NCI-H1048 (cell line): ENCODE measurements at places on chromosomes 7 and 10.

- no peak for DNase-seq
These were observed 6.1 kb downstream of the CYP26A1 start for GRCh38 chr10:93079663-93080349.

DNA sequence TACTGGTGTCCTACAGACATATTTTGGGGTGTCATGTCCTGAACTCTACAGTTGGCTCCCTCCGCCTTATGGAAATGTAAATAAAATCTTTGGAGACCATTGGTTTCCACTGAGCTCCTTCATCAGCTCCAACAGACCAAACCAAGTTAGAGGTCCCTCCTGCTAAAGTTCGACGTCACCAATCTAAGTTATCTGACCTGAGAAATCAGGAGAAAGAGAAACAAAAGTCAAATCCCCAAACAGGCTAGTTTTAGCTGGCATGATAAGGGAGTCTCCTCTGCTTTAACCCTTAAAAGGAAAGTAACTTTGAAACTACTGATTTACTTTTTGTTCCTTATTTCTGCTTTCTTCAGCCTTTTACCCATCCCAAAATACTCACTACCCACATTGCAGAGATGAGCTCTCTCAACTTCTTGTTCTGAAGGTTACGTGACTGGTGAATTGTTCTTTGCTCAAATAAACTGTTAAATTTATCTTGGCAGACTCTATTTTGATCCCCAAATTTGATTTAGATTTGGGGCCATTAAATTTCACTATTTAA, 39.9 kb downstream of the AVL9 start:
- no peak for DNase-seq

GRCh38 chr7:34075523-34076370, 170.4 kb downstream of the BMPER start:
- DNase-seq, result no peak

DNA sequence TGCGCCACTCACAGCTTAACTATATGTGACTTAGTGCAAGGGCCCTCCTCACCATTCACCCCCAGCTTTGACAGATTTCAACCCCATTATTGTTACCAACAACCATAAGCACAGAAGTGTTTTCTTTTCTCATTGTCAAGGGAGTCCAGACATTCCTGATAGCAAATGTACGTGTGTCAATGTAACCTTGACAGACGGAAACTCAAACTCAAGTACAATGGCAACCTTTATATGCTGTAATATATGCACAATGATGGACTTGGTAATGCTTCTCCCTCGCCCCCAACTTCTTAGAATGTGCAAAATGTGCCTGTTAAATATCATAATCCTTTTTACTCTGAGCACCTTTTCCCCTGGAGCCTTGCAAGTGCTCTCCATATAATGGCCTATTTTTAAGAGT, 34.7 kb downstream of the CYCS start:
- DNase-seq, result no peak

GRCh38 chr7:48067475-48067874, 21.6 kb upstream of the UPP1 start:
- DNase-seq, result no peak

GRCh38 chr7:47337531-47337930, 244.4 kb downstream of the TNS3 start:
- no peak for DNase-seq

DNA sequence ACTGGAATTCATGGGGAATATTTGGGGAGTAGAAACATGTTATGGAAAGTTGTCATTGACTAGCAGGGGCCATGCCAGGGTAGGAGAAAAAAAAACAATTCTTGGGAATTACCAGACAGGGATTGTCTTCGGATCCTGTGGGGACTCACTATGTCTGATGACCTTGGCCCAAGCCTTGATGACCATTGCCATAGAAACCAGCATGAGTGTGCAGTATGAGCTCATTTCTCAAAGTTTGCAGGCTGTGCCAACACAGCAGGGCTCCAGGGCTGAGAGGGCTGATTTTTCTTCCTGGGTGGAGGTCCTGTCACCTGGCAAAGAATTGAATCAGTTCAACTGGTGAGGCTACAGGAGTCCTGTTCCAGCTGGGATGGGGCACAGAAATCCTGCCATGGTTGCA, 198.3 kb downstream of the ADRA2A start:
- DNase-seq, result no peak

DNA sequence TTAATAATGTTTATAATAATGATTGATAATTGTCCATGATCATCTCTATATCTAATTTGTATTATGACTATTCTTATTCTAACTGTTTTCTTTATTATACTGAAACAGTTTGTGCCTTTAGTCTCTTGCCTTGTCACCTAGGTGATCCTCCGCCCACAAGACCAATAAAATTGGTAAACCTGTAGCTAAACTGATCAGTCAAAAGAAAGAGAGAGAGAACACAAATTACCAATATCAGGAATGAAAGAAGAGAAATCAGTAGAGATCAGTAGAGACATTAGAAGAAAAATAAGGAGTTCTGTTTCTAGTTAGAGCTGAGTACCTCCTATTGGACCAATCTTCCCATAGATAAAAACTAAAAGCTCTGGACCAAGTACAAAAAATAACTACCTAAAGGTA, 6.1 kb upstream of the COA1 start:
- no peak for DNase-seq

- DNase-seq, result no peak
These were observed 270.3 kb downstream of the BBS9 start for GRCh38 chr7:33399528-33400213.

DNA sequence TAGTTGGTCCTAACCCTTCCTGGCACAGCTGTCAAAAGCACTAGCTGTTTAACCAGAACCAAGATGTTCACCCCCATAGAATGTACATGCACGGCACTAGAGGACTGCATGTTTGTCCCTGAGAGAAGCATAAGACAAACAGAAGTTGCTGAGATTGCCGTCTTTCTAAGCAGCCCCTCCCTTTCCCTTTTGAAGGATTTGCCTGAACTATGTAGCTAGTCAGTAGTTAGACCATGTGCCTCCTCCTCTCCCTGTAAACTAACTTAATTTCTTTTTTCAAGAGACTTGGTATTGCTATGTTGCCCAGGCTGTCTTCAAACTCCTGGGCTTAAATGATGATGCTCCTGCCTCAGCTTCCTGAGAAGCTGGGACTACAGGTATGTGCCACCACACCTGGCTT, 40.7 kb downstream of the TBC1D12 start:
- no peak for DNase-seq

- DNase-seq, result no peak
These were observed 11.0 kb downstream of the TBATA start for GRCh38 chr10:70773965-70774809.

- DNase-seq, result no peak
These were observed 49.6 kb downstream of the ANKIB1 start for GRCh38 chr7:92295391-92295790.

- no peak for DNase-seq
These were observed 323.0 kb downstream of the GALNT17 start for GRCh38 chr7:71454981-71455380.

DNA sequence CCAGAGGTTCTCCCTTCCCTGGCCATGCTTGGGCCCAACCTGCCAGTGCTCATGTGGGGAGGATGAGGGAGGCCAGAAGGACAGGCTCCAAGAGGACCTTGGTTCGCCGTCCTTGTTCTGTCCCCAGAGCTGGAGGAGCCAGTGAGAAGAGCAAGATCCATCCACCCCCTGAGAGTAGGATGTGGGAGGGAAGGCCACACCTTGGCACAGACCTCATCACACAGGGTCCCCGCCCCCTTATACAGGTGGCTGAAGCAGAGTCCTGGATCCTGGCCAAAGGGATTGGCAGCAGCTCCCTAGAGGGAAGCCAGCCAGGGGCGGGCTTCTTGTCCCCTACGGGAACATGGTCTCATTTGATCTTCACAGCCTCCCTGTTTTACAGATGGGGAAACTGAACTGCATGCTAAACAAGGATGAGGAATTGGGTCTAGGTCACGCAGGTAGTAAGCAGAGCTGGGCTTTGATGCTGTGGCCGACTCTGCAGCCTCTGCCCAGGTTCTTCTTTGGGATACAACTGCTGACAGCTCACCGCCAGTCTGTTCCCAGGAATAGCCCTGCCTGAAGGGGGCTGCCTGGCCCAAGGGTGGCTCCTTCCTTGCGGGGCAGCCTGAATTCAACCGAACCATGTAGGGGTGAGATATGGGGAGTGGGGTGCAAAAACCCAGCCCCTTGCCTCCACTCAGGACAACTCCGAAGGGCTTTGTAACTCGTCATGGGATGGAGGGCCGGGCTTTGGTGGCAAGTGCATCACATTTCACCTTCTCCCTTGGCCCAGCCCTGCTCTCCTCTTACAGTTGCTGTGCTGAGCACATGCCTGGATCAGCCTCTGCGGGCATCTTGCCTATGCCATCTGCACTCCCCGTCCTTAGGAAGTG, 62.2 kb upstream of the KDM7A start:
- no peak for DNase-seq

GRCh38 chr10:3895045-3895631, 110.1 kb upstream of the KLF6 start:
- DNase-seq, result no peak

GRCh38 chr10:2401459-2401858, 664.1 kb upstream of the ADARB2 start:
- DNase-seq, result no peak

- no peak for DNase-seq
These were observed 29.0 kb upstream of the PRSS1 start for GRCh38 chr7:142720172-142720773.

DNA sequence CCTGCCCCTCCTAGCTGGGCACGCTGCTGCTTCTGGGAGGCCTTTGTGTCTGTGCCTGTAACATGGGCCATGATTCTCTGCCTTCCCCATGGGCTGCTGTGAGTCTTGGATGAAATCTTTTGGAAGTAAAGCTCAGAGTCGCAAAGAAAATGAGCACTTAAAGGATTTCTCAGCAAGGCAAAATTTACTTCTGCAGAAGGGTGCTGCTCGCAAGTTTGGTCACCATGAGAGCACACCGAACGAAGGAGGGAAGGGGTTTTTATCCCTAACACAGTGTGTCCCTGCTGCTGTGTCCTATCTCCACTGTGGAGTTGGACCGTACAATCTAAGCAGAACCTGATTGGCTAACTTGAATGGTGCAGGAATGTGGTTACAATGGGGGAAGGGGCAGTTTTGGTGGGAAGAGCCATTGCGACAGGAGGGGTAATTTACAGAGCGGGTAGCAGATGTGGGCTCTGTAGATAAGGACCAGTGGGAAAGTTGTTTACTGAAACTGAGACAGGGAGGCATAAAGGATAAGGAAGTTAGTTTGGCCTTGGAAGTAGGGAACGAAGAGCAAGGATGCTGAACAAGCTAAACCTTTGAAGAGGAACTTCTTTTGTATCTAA, 57.5 kb downstream of the FANK1 start:
- DNase-seq, result no peak

GRCh38 chr7:129213828-129214227, 11.0 kb upstream of the AHCYL2 start:
- no peak for DNase-seq

- no peak for DNase-seq
These were observed 25.9 kb upstream of the OCM start for GRCh38 chr7:5854738-5855137.

DNA sequence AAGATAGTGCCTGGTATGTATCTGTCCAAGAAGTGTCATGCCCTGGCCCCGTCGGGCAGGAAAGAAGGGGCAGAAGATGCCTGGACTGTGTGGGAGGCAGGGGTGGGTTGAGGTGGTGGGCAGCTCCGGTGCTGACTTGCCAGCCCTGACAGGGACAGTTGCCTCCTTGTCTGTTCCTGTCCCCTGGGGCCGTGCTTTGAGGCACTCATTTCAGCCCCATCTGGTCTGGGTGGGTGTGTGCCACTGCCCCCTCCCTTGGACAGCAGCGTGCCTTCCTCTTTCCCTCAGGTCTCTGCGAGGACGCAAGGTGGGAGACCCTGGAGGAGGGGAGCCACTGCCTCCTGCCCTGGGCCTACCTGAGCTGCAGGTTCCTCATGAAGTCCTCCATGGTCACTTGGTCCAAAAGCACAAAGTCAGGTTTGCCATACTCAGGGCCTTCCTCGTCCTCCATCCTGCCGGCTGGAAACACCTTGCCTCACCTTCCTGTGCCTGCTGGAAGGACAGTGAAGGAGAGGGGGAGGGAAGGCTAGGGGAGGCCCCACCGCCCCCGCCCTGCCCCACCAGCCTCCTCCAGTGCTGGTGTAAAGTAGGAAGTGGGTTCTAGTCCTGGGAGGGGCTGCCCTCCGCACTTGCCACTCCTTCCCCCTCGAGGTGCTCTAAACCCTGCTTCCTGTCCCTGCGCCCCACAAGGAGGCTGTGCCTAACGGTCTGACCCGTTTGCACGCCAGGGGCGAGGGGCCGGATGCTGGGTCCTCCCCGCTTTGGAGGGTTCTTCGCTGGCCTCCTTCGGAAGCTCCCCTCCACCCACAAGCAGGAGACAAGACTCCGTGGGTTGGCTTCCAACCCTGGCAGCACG, at the start of gene MYO1G:
TSS of gene MYO1G (minus strand) at position 505 of the 856 bp plus-strand sequence. CDS start at position 451, 54 bp downstream.
- no peak for DNase-seq

DNA sequence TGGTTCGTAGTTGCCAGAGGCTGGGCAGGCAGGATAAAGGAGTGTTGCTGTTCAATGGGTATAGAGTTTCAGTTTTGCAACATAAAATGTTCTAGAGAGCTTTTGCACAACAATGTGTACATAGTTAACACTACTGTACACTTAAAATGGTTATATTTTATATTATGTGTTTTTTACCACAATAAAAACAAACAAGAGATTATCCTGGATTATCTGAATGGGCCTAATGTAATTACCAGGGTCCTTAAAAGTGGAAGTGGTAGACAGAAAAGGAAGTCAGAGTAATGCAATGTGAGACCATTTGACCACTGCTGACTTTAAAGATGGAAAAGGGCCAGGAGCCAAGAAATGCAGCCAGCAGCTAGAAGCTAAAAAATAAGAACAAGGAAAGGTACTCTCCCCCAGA, 159.7 kb downstream of the SGMS1 start:
- DNase-seq, result no peak

GRCh38 chr7:1928645-1929348, 258.7 kb downstream of the ELFN1 start:
- DNase-seq, result no peak

DNA sequence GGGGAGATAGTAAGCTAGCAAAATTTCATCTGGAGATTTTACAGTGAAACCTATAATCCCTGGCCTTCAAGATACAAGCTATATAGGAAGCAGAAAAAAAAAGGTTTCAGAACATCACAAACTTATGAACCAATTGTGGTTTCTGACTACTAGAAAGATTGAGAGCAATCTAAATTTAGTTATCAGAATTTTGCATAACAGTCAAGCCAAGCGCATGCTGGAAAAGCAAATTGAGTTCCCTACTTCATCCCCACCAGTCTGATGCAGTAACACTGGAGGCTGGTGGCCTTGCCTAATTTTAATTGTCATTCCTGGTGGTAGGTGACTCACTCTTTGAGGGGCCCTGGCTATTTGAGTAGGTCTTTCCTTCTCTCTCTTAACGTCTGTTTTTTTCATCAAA, 46.3 kb upstream of the ELMO1 start:
- DNase-seq, result no peak

GRCh38 chr7:76193883-76194282, 7.8 kb upstream of the SRRM3 start:
- no peak for DNase-seq

DNA sequence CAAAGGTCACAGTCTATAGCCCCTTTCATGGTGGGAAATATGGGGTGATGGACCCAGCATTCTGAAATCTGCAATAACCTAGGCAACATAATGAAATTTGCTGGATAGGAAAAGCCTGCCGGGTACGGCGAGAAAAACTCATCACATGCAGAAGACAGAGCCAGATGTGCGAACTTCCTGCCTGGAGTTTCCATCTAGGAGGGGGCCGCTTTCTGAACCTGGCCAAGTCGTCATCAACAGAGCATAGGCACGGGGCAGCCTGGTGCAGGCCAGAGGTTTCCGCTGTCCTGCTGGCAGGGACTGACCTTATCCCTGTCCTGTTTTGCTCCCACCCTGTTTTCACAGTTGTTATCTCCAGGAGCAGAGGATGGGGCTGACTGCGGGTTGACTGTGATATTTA, 27.4 kb downstream of the CCDC3 start:
- DNase-seq, result no peak

- DNase-seq, result no peak
These were observed 58.7 kb downstream of the HTR7 start for GRCh38 chr10:90799172-90799571.
